ENCODE measurements at places on chromosomes 4 and X. TPM values are rescaled to one million over a fixed set of nuclear protein-coding genes. Genes with fewer than 3 reads are reported as not detected.

GRCh38 chrX:100328351-100328750 lies 81.7 kb downstream of the PCDH19 start:
- peaks cover 4% of the 10 kb centered on the region for H3K27me3 ChIP-seq
- H3K36me3 ChIP-seq = no peaks in the 10 kb centered on the region
- no peak for DNase-seq
- no peak overlapping the region for H3K27ac ChIP-seq
- H3K4me1 ChIP-seq = no peaks in the 10 kb centered on the region

- DNase-seq = no peak
- H3K27me3 ChIP-seq = no peaks in the 10 kb centered on the region
- no peaks in the 10 kb centered on the region for H3K36me3 ChIP-seq
- H3K4me1 ChIP-seq = no peaks in the 10 kb centered on the region
- H3K4me3 ChIP-seq = no peak overlapping the region
Observed at GRCh38 chrX:57822398-57822797, 87.9 kb downstream of the ZXDA start.

DNA sequence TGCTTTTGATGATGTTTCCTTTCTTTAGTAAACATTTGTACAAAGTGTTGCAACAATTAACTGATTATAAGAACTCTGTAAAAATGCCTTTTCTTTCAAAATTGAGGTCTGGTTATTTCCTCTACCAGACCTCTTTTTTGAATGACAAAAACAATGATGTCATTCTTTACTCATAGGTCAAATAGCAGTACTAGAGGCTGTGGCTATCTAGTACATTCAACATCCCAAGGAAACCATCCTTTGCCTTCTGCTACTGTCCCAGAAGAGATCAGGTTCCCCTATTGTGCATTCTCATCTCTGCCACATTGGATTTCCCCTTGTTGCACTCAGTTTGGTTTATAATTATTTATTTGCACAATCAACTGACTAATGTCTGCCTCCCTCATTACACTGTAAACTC lies 19.1 kb upstream of the MAD2L1 start:
- no peak overlapping the region for H3K4me3 ChIP-seq
- H3K27ac ChIP-seq = no peak overlapping the region
- H3K4me1 ChIP-seq = no peaks in the 10 kb centered on the region
- H3K27me3 ChIP-seq = no peaks in the 10 kb centered on the region
- no peak for DNase-seq
- H3K36me3 ChIP-seq = no peaks in the 10 kb centered on the region

RPS6KA6 gene
- total RNA-seq = 4.0 TPM

DNA sequence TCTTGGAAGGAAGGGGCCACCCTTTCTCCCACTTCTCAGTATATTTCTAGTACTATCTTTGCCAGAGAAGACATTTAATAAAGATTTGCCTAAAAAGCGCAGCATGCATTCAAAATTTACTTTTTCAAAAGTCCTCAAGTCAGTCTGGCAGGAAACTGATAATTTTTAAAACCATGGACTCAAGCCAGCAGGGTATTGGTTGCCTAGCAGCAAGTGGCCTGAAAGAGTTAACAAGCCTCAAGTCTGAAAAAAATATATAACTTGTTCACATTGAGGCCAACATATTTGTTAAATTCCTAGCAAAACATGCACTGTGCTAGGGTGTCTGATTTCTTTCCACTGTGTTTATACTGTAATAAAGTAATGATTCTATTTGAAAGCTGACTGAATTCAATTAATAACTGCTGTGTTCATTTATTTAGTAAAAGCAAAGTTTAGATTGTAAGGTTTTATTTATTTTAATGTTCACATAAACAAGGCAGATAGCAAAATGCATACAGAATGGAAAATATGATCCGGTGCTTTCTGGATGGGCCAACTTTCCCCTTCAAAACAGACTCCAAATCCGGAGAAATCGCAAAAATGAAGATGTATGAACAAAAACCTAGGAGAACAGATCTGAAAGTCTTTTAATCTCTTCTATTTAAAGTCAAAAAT lies 218.5 kb upstream of the FGF13 start:
- H3K4me1 ChIP-seq = no peaks in the 10 kb centered on the region
- H3K36me3 ChIP-seq = no peaks in the 10 kb centered on the region
- H3K27me3 ChIP-seq = no peaks in the 10 kb centered on the region
- no peak overlapping the region for H3K4me3 ChIP-seq

DNA sequence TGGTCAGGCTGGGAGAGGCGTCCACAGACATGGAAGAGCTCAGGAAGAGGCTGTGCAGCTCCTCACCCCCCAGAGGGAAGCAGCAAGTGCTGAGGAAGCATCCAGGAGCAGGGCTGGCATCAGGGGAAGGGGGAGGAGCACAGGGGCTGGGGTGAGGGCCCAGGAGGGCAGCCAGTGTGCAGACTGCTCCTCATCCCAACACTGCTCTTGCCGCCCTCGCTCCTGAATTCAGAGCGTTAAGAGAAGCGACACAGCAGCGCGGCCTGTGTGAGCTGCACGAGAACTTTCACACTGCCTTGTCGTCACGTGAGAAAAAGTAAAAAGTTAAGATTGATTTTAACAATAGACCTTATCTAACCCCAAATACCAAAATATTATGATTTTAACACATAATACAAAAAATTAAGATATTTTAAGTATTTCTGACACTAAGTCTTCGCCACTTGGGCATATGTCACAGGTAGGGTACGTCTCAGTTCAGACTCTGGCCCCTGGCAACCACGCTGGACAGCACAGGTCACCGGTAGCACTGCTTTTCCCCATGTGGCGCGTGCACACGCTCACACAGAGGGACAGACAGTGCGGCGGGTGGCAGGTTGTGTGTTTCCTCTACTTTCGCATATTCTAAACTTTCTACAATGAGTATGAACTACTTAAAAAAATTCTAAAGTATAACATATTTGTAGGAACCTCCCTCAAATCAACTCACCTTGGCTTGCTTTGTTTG lies 19.7 kb downstream of the NOP14 start:
- no peaks in the 10 kb centered on the region for H3K27me3 ChIP-seq
- no peak overlapping the region for H3K4me3 ChIP-seq
- H3K27ac ChIP-seq = no peak overlapping the region
- peaks cover 94% of the 10 kb centered on the region for H3K36me3 ChIP-seq
- no peak for DNase-seq

DNA sequence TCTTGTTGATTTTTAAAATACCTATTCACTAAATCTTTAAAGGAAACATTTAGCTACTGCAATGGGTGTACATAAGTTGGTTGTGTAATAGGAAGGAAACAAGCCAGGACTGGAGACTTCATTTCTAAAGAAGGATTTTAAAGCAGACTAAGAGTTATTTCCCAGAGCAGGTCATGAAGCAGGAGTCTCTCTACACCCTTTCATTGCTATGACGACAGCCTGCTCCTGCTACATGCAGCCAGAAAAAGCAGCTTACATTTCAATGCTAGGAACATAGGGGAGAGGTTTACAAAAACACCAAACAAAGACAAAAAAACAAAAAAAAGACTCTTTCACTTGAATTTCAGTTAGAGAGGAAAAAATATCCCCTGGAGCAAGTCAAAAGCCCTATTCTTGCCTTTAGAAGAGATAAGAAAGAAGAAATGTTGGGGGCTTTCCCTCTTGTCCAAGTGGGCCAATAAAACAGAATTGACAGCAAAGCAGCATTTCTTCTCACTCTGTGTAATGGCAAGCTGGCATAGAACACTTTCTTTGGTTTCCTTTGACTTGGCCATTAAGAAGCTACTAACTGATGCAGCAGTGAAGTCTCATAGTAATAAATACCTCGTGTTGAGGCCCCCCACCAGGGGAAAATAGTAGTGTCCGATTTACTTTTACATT lies 3.4 kb downstream of the SPARCL1 start:
- peaks cover 28% of the 10 kb centered on the region for H3K4me1 ChIP-seq
- H3K4me3 ChIP-seq = no peak overlapping the region
- peak overlapping the region; percentile 93 for H3K27ac ChIP-seq
- peak; percentile 91 for DNase-seq
- no peaks in the 10 kb centered on the region for H3K36me3 ChIP-seq

DNA sequence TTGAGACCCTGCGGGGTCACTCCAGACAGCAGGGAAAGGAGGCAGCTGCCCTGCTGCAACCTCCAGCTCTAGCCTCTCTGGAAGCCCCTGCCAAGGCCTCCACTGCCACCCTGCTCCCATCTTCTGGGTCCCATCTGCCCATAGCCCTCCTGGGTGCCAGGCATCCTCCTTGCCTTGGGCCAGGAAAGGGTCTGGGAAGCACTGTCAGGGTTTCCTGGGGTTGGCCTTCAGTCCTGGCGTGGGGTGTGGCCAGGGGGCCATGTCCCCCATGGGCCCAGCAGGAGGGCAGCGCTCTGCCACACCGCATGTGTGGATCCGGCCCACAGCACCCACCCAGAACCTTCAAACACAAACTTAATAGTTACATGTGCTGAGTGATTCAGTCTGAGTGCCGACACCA lies 3.4 kb upstream of the CPLX1 start:
- H3K4me1 ChIP-seq = no peaks in the 10 kb centered on the region
- H3K4me3 ChIP-seq = no peak overlapping the region
- H3K36me3 ChIP-seq = no peaks in the 10 kb centered on the region
- peaks cover 60% of the 10 kb centered on the region for H3K27me3 ChIP-seq
- no peak overlapping the region for H3K27ac ChIP-seq
- no peak for DNase-seq

DNA sequence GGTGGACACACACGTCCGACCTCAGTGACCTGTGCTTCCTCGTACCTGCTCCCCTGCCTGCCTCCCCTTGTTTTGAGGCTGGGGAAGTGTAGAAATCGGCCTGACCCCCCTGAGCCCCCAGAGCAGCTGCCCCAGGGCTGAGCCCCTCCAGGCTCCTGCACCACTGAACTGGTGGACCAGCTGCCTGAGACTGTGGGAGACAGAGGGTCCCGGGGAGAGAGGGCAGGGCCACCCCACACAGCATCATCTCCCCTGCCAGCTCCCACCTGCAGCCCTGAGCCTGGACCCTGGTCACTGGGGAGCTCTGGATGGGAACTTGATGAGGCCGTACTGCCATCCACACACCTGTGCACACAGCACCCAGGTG lies 15.0 kb upstream of the NAT8L start:
- H3K4me3 ChIP-seq = no peak overlapping the region
- peaks cover 85% of the 10 kb centered on the region for H3K27me3 ChIP-seq
- H3K27ac ChIP-seq = no peak overlapping the region
- H3K36me3 ChIP-seq = no peaks in the 10 kb centered on the region

GPR50 gene
- total RNA-seq = not detected

- H3K27ac ChIP-seq = peak overlapping the region; percentile 29
- H3K4me3 ChIP-seq = no peak overlapping the region
- peak; percentile 25 for DNase-seq
- peaks cover 20% of the 10 kb centered on the region for H3K4me1 ChIP-seq
- no peaks in the 10 kb centered on the region for H3K36me3 ChIP-seq
- H3K27me3 ChIP-seq = peaks cover 17% of the 10 kb centered on the region
Observed at GRCh38 chrX:111354496-111354895, 57.5 kb downstream of the DCX start.

DNA sequence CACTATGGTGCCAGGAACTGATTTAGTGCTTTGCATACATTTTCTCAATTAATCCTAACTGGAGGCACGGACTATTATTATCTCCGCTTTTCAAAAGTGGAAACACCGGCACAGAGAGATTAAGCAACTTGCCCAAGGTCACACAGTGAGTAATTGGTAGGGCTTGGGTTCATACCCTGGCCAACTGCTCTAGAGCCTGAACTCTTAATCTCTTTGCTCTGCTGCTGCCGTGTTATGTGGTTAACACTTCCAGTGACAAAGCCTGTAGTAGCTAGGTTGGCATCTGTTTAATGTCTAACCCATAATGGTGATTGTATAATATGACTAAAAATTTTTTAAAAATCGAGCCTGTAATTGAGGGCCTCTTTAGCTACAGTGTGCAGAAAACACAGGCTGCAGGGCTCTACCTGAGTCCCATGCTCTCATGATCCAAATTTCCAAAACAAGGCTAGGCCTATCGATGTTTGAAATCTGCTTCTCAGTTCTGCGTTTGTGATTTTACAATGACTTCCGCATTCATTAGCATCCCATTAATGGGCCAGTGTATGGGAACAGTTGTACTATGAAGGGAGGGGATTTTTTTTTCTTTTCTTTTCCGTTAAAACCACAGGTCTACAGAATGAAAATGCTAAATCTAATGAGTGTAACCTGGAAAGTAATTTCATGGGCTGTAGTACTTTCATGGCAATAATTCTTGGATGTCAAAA lies 219.3 kb upstream of the JADE1 start:
- no peaks in the 10 kb centered on the region for H3K36me3 ChIP-seq
- H3K4me1 ChIP-seq = peaks cover 14% of the 10 kb centered on the region
- DNase-seq = no peak
- H3K27me3 ChIP-seq = no peaks in the 10 kb centered on the region

DNA sequence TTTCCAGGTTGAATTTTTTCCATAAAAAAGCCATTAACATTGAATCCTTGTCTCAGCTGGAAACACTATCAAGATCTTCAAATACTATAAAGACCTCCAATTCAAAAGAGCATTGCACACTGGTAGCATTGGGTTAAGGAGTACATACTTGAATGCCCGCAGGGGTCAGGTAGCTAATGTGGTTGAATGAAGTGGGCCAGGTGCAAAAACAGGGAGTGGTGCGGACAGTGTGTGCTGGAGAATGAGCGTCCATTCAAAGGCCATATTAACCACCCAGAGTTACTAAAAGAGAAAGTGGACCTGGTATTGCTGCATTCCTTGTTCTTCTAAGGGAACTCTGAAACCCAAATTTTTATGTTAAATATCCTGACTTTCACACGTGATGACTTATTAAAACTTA lies 91.6 kb downstream of the NYX start:
- peaks cover 5% of the 10 kb centered on the region for H3K27me3 ChIP-seq
- no peak for DNase-seq
- H3K4me1 ChIP-seq = no peaks in the 10 kb centered on the region
- no peak overlapping the region for H3K27ac ChIP-seq
